ENCODE measurements at places on chromosomes 4 and X.

GRCh38 chrX:3748052-3748559, 34.7 kb upstream of the PRKX start:
- DNase-seq: no peak

DNA sequence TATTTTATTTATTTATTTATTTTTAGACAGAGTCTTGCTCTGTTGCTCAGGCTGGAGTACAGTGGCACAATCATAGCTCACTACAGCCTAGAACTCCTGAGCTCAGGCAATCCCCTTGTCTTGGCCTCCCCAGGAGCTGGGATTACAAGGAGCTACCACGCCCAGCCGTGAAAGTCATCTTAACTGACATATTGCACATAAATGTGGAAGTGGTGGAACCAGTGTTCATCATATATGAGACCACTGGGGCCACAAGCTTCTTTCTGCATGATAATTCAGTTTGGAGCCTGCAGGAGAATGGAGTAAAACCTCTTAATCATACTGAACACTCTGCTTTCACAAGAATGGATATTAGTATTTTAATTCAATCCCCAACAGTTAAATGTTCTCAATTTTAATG, 12.5 kb upstream of the CTSO start:
- no peak for DNase-seq

- DNase-seq: no peak
These were observed 12.1 kb downstream of the ELF4 start for GRCh38 chrX:130098210-130098552.

GRCh38 chr4:152155070-152155469, 380.8 kb downstream of the FBXW7 start:
- no peak for DNase-seq

- DNase-seq: no peak
These were observed 60.4 kb downstream of the ENPP6 start for GRCh38 chr4:184157322-184157721.

DNA sequence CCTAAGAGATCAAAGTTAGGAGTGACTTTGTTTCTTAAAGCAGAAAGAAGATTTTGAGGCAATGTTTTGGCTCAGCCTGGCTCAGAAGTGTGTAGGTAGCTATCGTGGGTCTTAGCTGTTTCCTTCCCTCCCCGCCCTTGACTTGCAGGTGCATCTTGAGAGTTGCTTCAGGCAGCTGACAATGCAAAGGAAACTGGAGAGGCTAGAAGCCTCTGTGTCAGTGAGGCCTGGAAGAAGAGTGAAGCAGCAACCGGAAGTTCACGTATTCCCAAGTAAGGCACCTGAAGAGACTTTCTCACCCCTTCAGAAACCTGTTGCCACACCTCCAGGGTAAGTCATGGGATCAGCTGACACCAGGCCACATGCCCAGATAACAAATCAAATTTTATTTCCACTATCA, 10.6 kb upstream of the XKRX start:
- no peak for DNase-seq

DNA sequence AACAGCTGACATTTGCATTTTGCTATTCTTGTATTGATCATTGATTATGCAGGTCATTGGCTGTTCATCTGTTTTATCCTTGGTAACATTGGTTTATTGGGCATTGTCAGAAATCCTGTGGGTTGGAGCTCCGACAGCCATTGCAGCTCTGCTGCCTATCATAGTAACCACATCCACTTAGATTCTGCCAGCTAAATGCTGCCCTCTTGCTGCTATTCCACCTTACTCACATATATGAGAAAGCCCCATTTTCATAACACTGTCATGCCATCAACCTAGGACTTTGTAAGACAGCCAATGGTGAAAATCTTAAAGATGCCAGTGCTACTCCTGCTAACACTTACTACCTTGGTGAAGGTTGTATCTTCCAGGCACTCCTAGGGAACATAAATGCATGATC, 187.3 kb upstream of the CXCL13 start:
- DNase-seq: no peak

- DNase-seq: no peak
These were observed 1.9 kb downstream of the GPC4 start for GRCh38 chrX:133413218-133413925.

GRCh38 chrX:65488495-65488894, 46.1 kb downstream of the LAS1L start:
- DNase-seq: no peak

DNA sequence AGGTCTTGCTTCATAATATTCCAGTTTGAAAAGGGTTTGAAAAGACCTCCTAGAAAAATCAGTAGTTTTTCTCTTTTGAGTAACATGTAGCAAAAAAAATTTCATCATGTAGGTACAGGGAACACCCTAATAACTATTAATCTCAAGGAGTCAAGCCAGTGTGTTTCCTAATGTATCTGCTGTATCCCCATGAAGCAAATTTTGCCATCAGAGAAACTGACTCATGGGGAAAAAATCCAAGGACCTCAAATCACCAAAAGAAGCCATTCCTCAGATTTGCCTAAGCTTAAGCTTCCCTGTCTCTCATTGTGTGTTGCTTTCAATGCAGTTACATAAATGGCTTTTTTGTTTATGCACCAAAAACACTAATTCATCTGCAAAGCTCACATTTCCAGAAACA, 29.7 kb downstream of the F9 start:
- DNase-seq: no peak

DNA sequence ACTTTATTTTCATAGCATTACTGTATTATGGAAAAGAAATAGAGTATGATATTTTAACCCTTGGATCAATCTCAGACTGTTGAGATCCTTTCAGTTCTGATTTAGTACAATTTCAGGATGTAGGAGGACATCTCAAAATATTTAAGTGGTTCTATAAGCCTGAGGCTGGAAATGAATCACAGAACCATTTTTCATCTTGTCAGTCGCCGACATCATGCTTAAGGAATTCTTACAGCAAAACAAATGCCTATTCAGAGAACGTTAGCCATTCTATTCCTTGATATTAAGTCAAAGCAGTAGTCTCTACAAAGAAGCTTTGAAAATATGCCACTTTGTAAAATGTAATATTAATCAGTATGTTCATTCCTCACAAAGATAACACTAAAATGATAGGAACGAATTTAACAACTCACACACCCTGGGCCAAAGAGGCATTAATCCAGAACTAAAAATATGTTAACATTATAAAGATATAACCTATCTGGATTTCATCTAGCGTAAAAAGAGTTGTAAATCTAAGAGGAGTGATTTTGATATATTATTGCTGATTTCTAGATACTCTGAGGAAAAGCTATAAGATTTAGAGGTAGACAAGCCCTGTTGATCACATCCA, 152.0 kb downstream of the GASK1B start:
- DNase-seq: no peak

GRCh38 chr4:17218786-17219185, 293.1 kb downstream of the QDPR start:
- DNase-seq: no peak

DNA sequence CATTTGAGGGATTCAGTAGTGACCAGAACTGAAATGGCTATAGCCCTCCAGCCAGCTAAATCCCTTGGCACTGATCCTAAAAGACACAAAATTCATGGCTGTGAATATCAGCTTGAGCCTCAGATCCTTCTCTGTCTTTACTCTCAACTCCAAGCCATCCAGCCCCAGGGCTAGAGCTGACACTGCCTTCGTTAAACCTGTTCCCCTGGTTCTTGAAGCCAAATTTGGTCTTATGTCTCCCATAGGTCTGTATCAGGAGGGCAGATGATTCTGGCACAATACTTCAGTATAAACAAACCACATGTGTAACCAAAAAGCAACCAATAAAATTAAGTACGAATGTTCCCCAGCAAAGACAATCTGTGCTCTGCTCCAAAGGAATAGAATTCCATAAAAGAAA, 78.0 kb downstream of the ANOS1 start:
- no peak for DNase-seq

GRCh38 chr4:15677507-15677988, 4.1 kb upstream of the FAM200B start:
- no peak for DNase-seq

- no peak for DNase-seq
These were observed 196.8 kb upstream of the LEF1 start for GRCh38 chr4:108365551-108365950.

- no peak for DNase-seq
These were observed 6.8 kb upstream of the CXCL2 start for GRCh38 chr4:74105656-74106280.

GRCh38 chr4:145012841-145013240, 85.2 kb downstream of the ANAPC10 start:
- DNase-seq: no peak

DNA sequence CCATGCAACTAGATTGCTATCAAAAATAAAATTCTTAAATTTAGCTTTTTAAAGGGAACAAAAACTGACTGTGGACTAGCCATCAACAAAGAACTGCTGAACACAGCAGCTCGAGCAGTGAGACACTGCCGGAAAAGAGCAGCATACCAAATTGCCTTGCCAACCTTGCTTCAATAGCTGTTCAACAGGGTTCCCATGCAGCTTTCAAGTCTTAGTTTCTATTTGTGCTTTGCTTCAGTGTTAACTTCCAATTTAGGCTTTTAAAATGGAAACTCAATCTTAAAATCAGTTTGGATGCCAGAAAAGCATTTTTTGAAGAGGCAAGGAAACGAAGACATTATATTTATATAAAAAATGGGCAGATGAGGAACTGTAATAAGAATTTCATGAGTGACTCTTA, 463.4 kb upstream of the MAGEB18 start:
- no peak for DNase-seq

DNA sequence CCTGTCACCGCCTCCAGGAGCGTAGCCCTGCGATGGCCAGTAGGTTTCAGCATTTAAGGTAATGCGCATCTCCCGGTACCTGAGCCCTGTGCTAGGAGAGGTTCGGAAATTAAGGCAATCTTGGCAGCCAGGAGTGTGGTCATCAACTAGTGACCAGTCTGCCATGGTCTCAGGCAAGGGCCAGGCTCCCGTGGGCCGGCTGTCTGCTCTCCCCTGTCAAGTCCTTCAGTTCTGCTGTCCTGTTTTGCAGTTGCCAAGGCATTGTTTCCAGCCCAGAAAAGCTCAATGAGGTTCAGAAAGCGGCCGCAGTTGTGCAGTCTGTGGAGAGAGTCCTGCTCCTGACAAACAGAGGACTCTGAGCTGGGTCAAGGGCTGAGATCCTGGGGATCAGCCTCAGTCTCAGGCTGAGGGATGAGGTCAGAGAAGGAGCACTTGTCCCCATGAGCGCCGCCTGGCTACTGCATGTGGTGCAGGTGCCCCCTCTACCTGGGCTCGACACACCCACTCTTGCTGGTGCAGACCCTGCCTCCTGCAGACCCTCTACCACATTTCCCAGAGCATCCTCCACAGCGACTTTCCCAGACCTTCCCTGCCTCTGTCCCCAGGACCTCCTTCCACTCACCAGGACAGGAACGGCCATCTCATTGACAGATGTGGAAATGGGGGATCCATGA, 53.4 kb upstream of the PSAPL1 start:
- DNase-seq: no peak

- DNase-seq: no peak
These were observed 185.1 kb downstream of the PDHA2 start for GRCh38 chr4:96025011-96025410.

- no peak for DNase-seq
These were observed 1226.3 kb downstream of the PCDH7 start for GRCh38 chr4:31946456-31946855.
